DMS79 treated with DMSO at 0.1 percent for 48 hours (cell line): ENCODE measurements at places on chromosomes 7 and 10.

GRCh38 chr7:98881561-98882315 lies 3.4 kb downstream of the TRRAP start:
- no peak for DNase-seq

DNA sequence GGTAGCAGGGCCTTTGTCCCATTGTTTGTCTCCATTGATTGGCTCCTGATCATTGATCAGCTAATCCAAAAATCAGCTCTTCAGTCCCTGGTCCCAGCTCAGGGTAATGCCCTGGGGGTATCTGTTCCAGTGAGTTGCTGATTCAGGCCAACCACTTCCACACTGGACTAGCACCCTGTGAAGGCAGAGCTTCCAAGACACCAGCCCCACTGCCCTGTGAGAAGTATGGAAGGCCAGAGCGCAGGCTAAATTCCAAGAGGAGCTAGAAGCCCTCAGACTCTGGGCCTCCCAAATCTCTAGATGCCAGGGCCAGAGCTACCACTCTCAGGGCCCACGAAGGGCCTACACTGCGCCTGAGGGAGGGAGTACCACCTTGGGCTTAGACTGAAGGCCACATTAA lies 10.4 kb downstream of the TMEM72 start:
- no peak for DNase-seq

- peak; percentile 77 for DNase-seq
These were observed 12.7 kb upstream of the GSAP start for GRCh38 chr7:77428777-77429231.

DNA sequence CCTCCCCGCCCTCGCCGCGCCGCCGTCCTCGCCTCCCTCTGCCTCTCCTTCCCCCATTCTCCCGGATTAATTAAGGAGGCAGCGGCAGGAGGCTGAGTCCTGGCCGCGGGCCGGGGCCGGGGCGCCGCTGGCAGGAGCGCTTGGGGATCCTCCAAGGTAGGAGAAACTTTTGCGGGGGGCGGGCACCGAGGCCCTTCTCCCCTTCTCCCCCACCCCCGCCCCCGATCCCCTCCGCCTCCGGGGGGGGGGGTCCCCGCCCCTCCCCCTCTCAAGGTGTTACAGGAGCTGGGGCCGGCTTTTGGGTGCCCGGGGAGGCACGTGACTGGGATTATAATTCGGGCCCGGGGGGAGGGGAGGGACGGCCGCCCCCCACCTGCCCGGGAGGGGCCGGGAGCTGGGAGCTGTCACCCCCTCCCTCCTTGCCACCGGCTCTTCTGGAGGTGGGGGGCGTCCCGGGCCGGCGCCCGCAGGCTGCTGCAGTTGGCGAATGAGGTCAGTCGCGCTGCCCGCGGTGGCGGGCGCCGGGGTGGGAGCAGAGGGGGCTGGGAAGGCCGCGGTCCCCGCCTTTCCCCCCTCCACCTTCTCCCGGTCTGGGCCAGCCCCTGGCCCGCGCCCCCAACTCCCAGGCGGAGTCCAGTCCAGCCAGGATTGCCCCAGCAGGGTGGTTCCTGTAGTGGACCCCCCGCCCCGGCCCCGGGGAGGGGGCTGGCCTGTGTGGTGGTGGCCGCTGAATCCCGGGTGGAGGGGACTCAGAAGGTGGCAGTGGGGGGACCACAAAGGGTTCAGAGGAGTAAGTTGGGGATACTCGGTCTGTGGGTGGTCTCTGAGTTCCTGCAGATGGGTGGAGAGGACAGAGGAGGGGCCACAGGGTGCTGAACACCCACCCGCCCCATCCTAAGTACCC lies 567 bp downstream of the GTF2IRD1 start:
- no peak for DNase-seq

- peak; percentile 97 for DNase-seq
These were observed 387.2 kb upstream of the PODXL start for GRCh38 chr7:131943646-131944045.

- DNase-seq: no peak
These were observed 120.9 kb downstream of the C10orf105 start for GRCh38 chr10:71598621-71599055.

DNA sequence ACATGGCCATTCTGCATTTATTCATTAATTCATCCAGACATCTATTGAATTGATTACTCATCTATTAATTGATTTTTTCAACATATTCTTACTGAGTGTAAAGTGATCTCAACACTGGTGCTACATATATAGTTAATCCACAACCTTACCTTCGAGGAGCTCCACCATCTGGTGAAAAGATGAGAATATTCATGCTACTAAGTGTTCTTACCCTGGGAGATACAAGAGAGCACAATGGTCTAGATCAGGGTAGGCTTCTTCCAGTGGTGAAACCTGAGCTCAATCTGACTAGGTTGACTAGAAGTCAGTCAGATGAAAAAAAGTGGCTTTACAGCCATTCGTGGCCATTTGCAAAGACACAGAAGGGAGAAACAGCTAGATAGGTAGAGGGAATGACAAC lies 507.4 kb downstream of the ANKRD7 start:
- DNase-seq: no peak

DNA sequence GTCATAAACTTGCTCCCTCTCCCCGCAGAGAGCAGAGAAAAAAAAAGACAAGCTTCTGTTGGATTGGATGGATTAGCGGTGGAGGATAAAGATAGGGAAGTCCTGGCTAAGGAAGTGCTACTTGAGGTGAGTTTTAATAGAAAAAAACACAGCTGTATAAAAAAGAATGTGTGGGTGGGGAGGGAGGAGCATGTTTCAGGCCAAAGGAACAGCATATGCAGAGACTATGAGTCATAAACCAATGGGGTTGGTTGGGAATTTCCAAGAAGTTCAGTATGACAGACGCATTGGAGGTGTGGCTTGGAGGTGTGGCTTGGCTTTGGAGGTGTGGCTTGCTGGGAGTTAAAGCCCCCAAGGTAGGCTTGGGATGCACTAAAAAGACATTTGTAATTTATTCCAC lies 103.0 kb upstream of the LSM8 start:
- no peak for DNase-seq

- DNase-seq: no peak
These were observed 75.9 kb downstream of the SH2D4B start for GRCh38 chr10:80613466-80614170.
